Thoracic aorta (tissue), 2 donors: ENCODE measurements at places on chromosomes 11 and 22. TPM values are rescaled to one million over a fixed set of nuclear protein-coding genes. Genes with fewer than 3 reads are reported as not detected.

Gene PRG3
- total RNA-seq, result not detected

Gene PTPRCAP
- total RNA-seq, result 7.2 TPM

Gene SUSD2
- 16.8 TPM for total RNA-seq

Gene PGA4
- total RNA-seq, result 4.7 TPM

Gene THY1
- total RNA-seq, result 15.4 TPM

Gene CHRNA10
- total RNA-seq, result not detected

Gene JAML
- 3.7 TPM for total RNA-seq

Gene OR8D2
- not detected for total RNA-seq

Gene KMT5B
- 20.7 TPM for total RNA-seq

DNA sequence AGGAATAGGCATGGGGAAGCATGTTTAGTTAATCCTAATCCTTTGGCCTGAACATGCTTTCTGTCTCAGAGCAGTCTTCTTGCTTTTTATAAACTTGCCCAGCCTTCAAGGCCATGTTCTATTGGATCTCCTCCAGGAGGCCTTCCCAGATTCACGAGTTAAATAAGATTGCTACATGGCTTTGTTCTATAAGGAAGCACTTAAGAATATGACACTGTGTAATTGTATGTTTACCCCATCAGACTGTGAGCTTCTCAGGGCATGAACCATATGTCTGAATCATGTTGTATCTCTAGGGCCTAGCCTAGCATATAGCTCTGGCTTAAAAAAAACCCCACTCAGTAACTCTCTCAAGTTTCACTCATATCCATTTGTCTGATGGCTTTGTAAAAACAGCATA lies 26.4 kb upstream of the UCP3 start:
- DNase-seq, result no peak

GRCh38 chr11:32952421-32952820 lies 59.8 kb downstream of the QSER1 start:
- DNase-seq, result no peak

- no peak for DNase-seq
Observed at GRCh38 chr11:46562527-46562926, 31.3 kb downstream of the AMBRA1 start.

GRCh38 chr11:65205602-65205967 lies 23.9 kb downstream of the CAPN1 start:
- no peak for DNase-seq

- DNase-seq, result no peak
Observed at GRCh38 chr11:18282626-18283025, 16.6 kb downstream of the SAA1 start.

DNA sequence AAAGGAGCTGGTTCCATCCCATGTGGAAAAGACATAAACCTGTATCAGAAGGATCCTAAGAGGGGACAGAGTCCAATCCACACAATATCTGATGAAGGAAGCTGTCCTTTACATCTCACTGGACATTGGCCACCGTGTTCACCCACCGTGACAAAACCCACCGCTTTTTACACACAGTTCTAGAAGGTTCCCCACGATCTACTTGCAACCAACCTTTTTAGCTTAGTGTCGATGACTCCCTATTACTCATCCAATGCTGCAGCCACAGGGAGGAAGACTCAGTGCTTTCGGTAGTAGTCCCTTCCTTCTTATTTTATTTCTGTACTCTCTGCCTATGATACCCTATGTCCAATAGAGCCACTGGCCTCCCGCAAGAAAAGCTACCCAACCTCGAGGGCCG lies 65.4 kb downstream of the MAPK1 start:
- DNase-seq, result no peak

GRCh38 chr11:117419482-117420142 lies 92.0 kb downstream of the CEP164 start:
- no peak for DNase-seq

DNA sequence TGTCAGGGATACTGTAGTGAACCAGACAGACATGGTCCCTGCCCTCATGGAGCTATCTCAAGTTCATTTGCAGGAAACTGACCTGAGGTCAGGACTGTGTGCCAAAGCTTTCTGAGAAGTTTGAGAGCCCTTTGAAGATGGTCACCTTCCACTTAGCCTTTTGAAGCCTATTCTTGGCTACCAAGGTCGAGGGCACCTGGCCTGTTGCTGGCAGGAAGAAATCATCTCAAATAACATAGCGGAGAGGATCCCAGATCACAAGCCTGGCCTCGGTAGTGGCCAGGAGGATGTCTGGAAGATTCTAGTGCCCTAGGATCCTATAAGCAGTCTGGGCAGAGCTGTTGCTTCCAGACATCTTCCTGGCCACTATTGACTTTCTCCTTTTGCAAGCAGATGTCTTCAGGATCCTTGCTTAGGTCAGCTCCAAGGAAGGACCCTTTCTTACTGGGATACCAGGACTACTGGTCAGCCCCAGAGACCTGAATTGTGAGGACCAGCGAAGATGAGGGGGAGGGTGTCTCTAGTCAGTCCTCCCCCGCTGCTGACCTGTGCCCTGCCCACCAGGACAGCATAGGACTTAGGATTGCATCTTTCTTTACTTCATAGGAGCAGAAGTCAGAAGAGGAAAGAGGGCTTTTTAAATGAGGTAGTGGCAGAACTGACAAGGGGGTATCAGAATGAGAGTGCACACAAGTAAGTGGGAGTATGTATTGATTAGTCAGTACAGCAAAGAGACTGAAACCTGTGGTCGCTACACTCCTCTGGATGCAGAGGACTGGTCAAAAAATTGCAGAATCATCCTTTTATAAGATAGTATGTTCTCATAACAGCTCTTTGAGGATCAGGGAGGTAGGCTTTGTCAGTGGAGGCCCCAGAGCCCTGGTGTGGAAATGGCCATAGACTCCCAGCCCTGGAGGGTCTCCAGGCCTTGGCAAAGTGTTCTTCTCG lies 94.8 kb downstream of the TEAD1 start:
- DNase-seq, result no peak

GRCh38 chr22:39943337-39943736 lies 16.9 kb upstream of the TMA7B start:
- no peak for DNase-seq
